Left kidney (tissue), 8 donors: ENCODE measurements at places on chromosomes 4 and X. TPM values are rescaled to one million over a fixed set of nuclear protein-coding genes. Genes with fewer than 3 reads are reported as not detected.

The PNMA5 gene
- 0.33 TPM for polyA plus RNA-seq

DNA sequence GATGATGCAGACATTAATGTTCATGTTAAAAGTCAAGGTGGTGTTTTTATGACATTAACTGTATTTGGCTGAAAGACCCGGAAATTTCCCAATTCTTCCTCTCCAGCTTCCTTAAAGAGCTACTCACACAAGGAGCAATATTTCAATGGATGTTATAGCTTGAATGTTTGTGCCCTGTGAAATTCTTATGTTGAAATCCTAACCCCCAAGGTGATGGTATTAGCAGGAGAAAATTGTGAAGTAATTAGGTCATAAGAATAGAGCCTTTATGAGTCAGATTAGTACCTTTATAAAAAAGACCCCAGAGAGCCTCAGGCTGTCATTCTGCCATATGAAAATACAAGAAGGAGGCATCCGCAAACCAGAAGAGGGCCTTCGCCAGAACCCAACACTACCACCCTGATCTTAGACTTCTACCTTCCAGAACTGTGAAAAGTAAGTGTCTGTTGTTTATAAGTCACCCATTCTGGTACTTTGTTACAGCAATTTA lies 3.6 kb downstream of the TLR1 start:
- no peak for DNase-seq

GRCh38 chr4:29908276-29908675 lies 811.9 kb upstream of the PCDH7 start:
- no peak for DNase-seq

The SLC25A31 gene
- 0.07 TPM for polyA plus RNA-seq

- no peak for DNase-seq
Observed at GRCh38 chr4:80221161-80221560, 23.9 kb downstream of the PRDM8 start.

The GABRG1 gene
- polyA plus RNA-seq = 0.18 TPM

The IBSP gene
- polyA plus RNA-seq = not detected

The MAGEB3 gene
- not detected for polyA plus RNA-seq

- no peak for DNase-seq
Observed at GRCh38 chr4:138972956-138973801, 42.4 kb upstream of the NOCT start.

The SULT1E1 gene
- 585 TPM for polyA plus RNA-seq

- no peak for DNase-seq
Observed at GRCh38 chr4:138317175-138317748, 75.1 kb upstream of the SLC7A11 start.

- DNase-seq = no peak
Observed at GRCh38 chrX:57822398-57822797, 87.9 kb downstream of the ZXDA start.
